ENCODE measurements at places on chromosomes 16 and 17.

DNA sequence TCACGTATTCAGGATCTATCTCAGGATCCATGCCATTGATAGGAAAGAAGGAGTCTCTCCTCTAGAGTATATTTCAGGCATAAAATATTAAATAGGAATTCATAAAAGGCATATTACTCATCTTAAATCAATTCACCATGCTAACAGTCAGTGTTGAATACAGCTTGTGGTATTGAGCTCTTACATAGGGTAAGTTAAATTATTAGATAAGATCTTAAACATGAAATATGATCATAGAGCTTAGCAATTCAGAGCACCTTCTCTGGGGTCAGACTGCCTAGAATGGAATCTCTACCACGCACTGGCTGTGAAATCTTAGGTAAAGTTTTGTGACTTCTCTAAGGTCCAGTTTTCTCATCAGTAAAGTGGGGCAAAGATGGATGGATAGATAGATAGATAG, 20.7 kb downstream of the MARCHF10 start:
- no peak for DNase-seq

GRCh38 chr16:68227850-68228553, 7.9 kb downstream of the ESRP2 start:
- DNase-seq = no peak

DNA sequence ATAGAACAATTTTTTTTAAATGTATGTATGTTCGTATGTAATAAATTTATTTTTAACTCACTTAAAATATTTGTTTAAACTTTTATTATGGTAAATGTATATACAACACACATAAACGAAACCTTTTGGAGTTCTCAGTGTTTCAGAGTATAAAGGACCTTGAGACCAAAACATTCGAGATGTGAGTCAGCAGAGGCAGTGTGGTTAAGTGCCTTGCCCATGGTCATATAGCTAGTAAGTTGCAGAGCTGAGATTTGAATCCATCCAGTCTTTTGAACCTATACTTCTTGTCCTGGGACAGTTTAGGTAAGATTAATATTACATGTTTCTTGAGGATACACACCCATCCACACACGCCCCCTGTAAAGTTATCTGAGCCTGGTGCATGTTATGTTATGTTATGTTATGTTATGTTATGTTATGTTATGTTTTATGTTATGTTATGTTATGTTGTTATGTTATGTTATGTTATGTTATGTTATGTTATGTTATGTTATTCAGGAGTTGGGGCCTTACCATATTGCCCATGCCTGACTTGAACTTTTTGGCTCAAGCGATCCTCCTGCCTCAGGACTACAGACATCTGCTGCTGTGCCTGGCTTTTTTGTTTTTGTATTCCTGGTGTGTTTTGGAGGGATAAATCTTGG, 41.8 kb downstream of the TNRC6A start:
- no peak for DNase-seq

- no peak for DNase-seq
Observed at GRCh38 chr17:10192972-10193371, 5.4 kb downstream of the GAS7 start.

GRCh38 chr17:44077595-44077909, 7.0 kb downstream of the G6PC3 start:
- DNase-seq = no peak

DNA sequence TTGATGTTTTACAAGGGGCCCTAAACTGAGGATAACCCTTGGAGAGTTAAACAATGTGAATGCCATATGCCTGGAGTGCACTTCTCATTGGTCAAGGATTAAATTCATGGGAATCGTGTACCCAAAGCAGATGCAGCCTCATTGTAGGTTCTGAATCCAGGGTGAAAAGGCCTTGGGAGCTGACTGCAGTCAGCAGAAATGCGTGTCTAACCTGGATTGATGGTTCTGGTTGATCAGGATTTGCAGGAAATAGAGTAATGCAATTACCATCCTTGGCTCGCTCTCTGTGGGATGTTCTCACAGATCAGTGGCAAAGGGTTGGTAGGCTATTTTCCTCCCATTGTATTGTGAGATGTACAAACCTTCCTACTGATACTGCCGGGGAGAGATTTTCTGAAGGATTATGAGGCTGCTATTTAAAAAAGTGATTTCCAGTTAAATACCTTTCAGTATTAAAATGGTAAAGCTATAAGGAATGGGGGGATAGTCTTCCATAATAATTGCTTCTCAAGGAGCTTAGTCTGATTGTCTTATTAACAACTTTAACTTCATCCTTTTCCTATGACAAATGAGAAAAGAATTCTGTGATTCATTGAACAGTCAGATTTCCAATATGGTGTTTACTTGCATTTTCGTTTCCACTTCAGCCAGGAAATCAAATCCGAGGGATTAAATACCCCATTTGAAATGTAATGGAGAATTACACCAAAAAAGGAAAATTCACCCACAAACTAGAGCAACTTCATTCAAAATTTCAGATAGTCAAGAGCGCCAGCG, 1028.1 kb upstream of the EEF2KMT start:
- DNase-seq = no peak

GRCh38 chr16:64983963-64984362, 137.9 kb downstream of the CDH11 start:
- no peak for DNase-seq

GRCh38 chr17:40086150-40087044, 14.0 kb downstream of the NR1D1 start:
- no peak for DNase-seq

DNA sequence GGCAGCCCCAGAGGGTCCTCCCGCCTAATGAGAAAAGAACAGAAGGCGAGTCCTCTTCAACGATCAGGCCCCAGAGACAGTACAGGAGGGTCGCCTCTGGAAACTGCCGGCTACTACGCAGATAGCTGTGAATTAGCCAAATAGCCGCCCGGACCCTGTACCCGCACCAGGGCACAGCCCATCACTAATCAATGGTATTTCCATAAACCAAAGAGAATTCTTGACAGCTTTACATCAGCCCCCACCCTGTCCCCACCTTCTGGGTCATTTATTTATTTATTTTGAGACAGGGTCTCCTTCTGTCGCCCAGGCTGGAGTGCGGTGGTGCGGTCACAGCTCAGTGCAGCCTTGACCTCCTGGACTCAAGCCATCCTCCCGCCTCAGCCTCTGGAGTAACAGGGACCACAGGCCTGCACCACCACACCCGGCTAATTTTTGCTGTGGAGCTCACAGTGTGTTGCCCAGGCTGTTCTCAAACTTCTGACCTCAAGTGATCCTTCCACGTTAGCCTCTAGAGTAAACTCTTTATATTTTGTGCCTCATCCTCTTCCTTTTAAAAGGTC, 805 bp upstream of the CLCN7 start:
- DNase-seq = no peak

DNA sequence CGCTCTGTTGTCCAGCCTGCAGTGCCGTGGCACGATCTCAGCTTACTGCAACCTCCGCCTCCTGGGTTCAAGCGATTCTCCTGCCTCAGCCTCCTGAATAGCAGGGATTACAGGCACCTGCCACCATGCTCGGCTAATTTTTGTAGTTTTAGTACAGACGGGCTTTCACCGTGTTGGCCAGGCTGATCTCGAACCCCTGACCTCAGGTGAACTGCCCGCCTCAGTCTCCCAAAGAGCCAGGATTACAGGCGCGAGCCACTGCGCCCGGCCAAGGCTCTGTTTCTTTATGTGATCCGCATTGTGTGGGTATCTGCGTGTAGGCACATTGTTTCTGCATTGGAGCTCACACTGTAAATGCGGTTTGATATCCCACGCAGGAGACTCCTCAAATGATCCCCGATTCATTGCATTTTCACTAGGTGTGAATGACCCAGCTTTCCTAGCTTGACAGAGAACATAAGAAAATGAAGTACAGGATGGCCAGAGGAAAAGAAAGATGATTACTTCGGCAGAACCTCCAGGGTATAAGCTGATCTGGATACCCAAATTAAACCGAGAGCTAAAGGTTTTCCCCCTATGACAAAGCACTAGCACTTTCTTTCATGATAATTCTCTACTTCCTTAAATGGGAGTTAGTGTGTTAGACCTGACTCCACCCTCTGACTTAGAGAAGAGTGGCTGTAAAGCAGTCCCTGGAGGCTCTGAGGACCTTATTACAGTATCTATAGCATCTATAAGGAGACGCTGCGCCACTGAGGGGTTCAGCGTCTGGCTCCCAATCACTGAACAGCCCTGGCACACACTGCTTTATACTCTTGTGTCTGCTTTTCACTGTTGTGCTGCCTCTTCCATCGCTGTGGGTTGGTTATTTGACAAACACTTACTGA, 17.3 kb downstream of the COTL1 start:
- no peak for DNase-seq

DNA sequence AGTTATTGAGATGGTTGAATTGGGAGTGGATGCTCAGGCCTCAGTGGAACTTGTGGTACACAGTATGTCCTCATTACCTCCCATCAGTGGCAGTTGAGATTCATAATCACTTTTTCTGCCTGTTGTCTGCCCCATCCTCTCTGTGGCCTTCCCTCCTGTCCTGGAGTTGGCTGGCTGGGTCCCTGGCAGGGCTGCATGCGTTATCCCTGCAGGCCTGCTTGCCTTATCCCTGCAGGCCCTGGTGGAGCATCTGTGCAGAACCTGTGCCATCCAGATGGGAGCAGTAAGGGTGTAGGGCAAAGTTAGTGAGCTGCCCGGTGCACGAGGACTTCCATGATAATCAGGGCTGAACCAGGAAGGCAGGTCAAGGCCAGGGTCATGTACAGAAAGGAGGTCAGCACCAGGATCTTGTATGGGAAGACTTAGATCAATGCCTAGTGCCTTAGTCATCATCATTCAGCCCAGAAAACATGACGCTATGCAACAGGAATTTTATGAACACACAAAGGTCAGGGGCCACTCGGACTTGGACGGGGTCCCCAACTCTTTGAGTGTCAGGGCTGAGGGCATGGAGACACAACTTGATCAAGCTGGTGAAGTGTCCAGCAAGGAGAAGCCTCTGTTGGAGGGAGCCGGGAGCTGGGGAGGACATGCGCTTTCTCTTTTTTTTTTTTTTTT, 47.2 kb downstream of the ABCC1 start:
- no peak for DNase-seq

DNA sequence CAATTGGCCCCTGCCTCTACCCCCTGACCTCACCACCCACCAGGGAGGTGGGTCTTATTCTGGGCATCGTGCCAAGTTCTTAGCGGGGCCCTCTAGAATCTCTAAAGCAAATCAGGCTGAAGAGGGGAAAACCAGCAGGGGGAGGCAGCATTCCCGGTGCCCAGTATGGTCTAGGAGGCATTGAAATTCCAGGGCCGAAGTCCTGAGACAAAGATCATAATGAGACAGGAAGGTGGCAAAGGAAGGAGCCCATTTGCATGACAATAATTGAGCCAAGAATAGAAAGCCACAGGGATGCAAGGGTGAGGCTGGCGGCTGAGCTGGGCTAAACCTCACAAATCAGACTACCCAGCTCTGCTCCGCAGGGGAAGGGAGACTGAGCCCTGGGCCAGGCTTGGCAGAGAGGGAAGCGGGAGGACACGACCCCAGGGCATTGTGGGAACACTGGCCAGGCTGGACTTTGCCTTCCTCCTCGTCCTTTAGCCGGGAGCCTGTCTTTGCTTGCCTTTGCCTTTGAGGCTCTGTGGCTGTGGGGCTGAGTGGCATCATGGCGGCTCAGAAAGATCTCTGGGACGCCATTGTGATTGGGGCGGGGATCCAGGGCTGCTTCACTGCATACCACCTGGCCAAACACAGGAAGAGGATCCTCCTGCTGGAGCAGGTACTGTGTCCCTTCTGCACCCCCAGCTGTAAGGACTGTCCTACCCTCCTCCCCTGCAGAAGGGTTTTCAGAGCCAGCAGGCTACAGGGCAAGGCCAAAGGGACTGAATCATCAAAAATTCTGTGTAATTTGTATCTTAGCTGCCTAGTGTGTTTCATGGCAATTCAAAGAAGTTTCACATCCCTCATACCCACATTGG, at the start of gene PIPOX:
PIPOX (plus strand) TSS at position 463 of the 860 bp plus-strand sequence; CDS start at position 548, 85 bp downstream.
- DNase-seq = peak; percentile 68

GRCh38 chr17:7716901-7717755, at the start of gene DNAH2:
DNAH2 (plus strand) TSS chr17:7717744; CDS start chr17:7719735, 1,991 bp downstream.
- DNase-seq = peak; percentile 93

DNA sequence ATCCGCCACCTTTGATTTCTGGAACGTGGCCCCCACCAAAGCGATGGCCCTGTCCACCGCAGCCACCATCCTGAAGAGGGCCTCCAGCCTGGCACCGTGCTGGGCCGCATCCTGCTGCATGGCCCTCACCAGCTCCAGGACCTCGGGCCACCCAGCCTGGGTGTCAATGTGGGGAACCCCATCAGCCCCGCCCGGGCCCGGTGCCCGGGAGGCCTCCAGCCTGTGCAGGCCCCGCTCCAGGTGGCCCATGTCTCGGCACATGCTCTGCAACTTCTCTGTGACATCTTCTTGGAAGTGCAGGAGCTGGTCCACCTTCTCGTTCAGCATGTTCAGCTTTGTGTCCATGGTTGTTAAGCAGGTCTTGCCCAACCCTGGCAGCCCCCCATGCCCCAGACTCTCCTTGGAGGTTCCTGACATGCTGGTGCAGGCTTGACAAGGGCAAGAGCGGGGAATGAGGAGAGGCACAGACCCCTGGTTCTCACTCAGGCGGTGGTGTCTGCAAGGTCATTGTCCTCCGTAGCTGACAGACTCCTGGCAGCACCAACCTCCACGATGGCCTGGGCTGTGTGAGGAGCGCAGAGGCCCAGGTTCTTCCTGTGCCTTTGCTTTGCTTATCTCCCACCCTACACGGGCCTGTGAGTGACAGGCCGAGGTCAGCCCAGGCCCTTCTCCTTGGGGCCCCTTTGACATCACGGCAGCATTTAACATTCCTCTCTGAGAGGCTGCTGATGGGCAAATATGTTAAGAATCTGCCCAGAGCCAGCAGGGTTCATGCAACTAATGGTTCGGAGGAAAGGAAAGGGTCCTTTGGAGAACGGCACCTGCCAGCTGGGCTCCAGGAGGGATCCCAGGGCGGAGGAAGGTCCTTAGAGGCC, at the start of gene MYLK3:
MYLK3 (minus strand) TSS at position 568 of the 875 bp plus-strand sequence; CDS start at position 417, 151 bp downstream.
- no peak for DNase-seq

DNA sequence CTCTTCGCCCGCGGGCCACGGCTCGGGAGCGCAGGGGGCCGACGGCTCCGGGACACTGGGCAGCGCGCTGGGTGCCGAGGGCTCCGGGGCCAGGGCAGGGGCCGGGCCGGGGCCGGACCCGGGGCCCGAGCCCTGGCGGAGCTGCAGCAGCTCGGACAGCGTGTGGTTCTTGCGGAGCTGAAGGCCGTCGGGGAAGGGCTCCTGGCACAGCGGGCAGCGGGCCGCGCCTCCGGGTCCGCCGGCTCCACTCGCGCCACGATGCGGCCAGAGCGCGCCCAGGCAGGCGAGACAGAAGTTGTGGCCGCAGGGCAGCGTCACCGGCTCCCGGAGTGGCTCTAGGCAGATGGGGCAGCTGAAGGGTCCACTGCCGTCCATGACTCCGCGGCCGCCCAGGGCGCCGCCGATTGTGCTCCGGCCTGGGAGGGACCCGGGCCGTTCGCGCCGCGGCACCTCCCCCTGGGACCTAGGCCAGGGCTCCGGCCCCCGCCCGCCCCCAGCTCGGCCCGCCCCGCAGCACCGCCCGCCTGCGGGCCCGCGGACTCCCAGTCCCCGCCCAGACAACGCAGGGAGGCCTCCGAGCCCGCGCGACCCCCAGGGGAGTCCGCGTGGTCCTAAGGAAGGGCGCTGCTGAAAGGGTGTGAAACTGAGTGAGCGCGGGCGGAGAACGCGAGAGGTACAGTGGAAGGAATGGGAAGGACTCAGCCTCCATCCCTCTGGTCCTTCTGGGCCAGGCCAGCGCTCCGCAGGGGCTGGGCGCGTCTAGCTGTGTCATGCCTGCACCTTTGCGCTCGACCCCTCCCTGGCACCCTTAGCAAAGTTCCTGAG, at the start of gene TRIM47:
TRIM47 (minus strand) TSS at position 408 of the 825 bp plus-strand sequence; CDS start at position 375, 33 bp downstream.
- DNase-seq = peak; percentile 55

Measured in kidney (tissue), 22 donors.